IMR-90 (cell line): ENCODE measurements at places on chromosomes 1 and 21. TPM values are rescaled to one million over a fixed set of nuclear protein-coding genes. Genes with fewer than 3 reads are reported as not detected.

GRCh38 chr21:43740497-43741156 lies 21.7 kb downstream of the PDXK start:
- DNase-seq = no peak

DNA sequence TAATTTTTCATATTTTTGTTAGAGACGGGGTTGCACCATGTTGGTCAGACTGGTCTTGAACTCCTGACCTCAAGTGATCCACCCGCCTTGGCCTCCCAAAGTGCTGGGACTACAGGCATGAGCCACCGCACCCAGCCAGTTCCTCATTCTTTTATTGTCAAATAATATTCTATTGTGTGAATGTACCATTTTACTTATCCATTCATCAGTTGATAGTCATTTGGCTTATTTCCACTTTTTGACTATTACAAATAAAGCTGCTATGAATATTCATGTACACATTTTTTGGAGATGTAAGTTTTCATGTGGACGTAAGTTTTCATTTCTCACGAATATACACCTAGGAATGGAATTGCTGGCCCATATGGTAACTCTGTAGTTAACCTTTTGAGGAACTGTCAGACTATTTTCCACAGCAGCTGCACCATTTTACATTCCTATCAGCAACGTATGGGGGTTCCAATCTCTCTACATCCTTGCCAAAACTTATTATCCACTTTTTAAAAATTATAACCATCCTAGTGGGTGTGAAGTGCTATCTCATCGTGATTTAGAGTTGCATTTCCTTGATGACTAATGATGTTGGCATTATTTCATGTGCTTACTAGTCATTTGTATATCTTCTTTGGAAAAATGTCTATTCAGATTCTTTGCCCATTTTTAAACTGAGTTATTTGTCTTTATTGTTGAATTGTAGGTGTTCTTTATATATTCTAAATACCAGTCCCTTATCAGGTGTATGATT lies 12.7 kb downstream of the PACC1 start:
- peak; percentile 73 for DNase-seq

DNA sequence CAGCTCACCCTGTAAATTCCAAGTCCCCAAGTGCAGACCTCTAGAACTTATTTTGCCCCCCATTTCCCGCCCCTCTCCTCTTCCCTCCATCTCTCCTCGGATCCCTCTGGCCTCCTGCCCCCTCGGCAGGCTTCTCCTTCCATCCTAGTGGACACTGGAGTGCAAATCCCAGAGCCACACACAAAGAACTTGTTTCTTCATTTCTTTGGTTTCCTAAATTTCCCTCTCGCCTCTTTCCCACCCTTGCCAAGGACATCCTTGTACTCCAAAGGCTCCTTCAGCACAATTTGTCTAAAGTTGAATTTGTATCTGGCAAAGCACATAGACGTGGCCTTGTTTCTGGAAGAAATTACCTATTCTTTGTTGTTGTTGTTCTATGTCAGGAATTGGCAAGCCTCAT lies 17.5 kb downstream of the UMODL1 start:
- DNase-seq = no peak

DNA sequence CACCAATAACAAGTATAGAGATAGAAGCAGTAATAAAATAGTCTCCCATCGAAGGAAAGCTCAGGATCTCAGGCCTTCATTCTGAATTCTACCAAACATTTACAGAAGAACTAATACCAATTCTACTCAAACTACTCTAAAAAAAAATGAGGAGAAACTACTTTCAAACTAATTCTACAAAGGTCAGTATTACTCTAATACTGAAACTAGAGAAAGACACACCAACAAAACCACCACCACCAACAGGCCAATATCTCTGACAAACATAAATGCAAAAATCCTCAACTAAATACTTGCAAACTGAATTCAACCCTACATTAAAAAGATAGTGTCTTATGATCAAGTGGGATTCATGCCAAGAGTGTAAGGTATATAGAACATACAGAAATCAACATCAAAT lies 1078.4 kb downstream of the KCNT2 start:
- DNase-seq = no peak

DNA sequence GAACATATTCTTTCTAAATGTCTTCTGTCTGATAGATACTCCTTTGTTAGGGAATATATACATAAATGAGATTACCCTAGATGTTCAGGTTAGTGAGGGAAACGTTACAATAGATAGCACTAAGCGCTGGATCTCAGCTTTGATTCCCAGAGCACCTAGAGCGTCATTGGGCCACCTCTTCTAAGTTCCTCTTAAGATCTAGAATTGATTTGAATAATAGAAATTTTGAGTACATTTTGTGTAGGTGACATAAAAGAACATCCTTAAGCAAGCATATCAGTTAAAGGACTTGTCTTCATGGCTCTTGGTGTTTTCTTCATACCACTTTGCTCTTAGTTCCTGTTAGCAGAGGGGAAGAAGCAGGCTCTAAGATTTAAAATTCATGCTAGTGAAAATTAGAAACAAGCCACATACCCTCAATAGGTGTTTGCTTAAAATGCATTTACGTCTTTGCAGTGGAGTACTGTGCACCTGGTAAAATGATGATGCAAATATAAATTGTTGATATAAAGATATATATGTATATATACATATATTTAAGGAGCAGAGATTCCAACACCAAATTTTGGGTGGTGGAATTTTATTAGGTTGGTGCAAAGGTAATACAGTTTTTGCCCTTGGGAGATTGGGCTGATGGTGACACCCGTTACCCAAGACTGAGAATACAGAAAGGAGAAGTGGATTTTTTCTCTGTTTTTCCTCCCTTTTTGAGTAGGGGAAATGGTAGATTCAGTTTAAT lies 47.1 kb downstream of the DYRK1A start:
- DNase-seq = no peak

Gene TCHHL1
- total RNA-seq = not detected in 2 replicates

Gene NR0B2
- not detected in 2 replicates for total RNA-seq

Gene LIN28A
- total RNA-seq = not detected in 2 replicates

Gene OR2G6
- total RNA-seq = not detected in 2 replicates
